Fibroblast of skin of scalp (primary cell): ENCODE measurements at places on chromosomes 5 and 9.

DNA sequence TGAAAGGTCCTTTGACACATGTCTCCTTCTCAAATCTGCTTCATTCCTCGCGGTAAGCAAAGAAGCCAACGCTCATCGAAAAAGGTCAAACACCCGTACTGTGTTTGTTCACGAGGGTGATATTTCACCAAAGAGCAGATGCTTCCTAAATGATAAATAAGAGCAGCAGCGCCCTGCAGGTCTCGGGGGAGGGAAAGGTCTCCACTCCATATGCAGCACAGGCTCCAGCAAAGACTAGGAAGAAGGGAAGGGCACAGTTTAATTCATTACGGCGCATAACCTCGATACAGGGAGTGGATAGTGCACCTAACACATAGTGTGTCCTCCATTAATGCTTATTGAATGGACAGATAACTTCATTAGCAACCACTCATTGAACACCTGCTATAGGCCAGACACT lies 593.3 kb downstream of the CDK5RAP2 start:
- no peak for DNase-seq

GRCh38 chr5:103620851-103621547 lies 58.4 kb upstream of the NUDT12 start:
- DNase-seq, result no peak

- peak; percentile 62 for DNase-seq
Measured at GRCh38 chr5:43191740-43192557, at the start of gene NIM1K. NIM1K (plus strand) TSS chr5:43192225; CDS start chr5:43245776, 53,551 bp downstream.

DNA sequence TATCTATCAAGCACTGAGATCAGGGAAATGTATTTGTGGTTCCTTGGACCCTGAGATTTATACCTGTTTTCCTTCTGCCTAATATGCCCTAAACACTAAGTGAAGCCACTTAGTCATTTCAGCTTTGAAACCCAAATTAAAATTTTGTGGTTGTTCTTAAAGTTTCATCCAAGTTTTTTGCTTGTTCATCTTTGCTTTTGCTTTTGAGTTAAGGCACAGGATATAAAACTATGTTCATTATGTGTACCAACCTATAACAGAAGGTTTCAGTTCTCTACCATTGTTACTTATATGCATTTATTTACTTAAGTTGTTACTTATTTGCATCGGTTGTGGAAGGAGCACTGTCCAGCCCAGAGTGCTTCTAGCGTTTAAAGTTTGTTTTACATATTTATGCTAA lies 382.3 kb downstream of the PTPRD start:
- no peak for DNase-seq

DNA sequence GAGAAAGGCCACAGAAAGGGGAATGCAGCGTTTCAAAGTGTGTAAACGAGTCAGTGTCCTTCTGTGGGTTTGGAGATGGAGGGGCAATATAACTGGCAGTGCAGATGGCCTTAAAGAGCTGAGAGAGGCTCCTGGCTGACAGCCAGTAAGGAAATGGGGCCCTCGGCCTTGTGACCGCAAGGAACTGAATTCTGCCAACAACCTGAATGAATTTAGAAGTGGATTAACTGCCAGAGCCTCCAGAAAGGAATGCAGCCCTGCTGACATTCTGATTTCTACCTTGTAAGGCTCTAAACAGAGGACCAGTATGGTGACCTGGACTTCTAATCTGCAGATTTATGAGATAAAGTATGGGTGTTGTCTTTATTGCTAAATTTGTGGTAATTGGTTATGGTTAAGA lies 17.5 kb upstream of the NREP start:
- DNase-seq, result peak; percentile 65

DNA sequence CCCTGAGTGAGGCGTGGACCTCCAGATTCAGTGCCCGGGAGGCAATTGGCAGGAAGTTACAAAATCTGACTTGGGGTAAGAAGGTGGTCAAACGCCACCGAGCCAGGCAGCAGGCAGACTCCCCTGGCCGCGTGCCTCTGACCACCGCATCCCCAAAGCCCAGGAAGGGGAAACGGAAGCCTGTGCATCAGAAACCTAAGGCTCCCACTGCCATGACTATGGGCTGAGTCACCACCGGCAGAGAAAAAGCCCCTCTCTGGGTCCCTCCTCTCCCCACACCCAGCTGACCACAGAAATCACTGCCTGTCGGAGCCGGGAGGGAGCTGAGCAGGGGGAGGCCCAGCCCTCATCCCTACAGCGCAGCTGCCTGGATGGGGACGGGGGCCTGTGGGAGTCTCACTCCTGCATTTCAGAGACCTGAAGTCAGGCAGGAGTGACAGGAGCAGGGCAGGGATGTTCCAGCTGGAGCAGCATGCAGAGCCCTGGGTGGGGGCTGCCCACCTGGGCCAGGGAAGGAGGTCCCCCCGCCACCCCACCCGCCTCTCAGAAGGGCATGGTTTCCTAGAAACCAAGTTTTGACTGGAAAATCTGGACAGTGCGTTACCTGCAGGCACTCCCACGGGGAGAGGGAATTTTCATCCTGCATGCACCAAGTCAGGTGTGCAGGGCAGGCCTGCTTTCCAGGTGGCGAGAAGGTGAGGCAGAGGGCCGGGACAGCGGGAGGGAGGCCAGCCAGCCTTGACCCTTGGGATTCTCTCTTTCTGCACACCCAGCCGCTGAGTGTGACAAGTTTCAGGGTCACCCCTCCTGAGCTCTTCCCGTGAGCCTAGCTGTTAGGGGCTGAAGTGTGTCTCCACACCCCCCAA lies 68.2 kb downstream of the LRSAM1 start:
- peak; percentile 98 for DNase-seq

- peak; percentile 25 for DNase-seq
Measured at GRCh38 chr5:180395540-180396274, 42.6 kb upstream of the GFPT2 start.

DNA sequence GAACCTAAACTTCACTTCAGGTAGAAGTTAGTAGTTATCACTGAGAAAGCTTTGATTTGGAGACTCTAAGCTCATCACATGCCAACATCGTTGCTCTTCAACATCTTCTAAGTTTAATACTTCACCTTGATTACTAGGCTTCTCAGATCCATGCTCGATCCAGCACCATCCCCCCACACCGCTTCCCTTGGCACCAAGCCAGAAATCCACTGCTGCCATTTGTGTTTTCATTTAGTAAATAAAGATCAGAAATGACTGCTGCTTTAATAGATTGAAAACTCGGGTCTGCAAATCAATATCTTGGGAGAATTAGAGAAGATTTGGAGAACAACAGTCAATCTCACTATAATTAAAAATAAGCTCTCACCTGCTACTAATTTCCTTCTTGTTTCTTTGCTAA lies 214.7 kb upstream of the NR4A3 start:
- no peak for DNase-seq

GRCh38 chr5:1555011-1555807 lies 31.4 kb upstream of the LPCAT1 start:
- DNase-seq, result peak; percentile 80

DNA sequence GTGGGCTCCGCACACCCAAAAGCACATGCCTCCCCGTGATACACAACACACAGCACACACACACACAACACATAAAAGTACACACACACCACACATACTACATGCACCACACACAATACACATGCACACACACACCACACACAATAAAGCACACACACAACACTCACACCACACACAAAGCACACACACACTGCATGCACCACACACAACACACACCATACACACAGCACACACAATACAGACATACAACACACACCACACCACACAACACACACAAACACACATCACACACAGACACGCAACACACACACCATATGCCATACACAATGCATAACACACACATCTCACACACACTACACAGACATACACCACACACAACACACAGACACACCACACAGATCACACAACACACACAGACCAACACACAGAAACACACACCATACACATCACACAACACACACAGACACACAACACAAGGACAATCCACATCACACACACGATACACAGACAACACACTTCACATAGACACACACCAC lies 3.4 kb upstream of the CCDC187 start:
- no peak for DNase-seq

- DNase-seq, result no peak
Measured at GRCh38 chr5:123066016-123066415, 23.0 kb upstream of the PRDM6 start.

GRCh38 chr5:164652276-164652660 lies 1146.8 kb downstream of the MAT2B start:
- no peak for DNase-seq
